ENCODE measurements at places on chromosomes 3 and 15.

DNA sequence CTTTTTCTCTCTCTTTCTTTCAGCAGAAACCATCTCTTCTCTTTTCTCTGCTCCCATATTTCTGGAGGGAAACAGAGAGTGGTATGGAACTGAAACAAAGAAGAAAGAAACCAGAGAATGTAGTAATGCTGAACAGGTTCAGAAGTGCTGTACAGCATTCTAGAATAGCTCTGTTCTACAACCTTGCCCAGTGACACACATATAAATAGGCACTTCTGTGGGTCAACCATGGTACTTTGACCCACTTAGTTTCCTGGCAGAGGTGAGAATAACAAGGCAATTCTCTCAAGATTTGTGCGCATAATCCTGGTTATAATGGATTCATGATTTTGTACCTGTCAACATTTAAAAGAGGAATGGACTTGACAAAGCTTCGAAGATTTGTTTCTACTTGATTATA is 12.3 kb downstream of the CFAP91 start:
- no peak for DNase-seq

DNA sequence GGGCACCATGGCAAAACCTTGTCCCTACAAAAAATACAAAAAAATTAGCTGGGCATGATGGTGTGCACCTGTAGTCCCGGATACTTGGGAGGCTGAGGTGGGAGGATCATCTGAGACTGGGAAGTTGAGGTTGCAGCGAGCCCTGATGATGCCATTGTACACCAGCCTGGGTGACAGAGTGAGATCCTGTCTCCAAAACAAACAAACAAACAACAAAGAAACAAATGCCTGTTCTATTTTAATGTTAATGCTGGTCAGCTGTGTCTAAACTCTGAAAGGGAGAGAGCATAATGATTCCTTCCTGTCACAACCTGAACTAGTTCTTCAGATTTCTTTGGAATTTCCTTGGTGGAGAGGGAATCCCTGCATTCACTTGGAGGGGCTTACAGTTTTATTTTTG is 413.0 kb upstream of the TBL1XR1 start:
- DNase-seq: no peak

DNA sequence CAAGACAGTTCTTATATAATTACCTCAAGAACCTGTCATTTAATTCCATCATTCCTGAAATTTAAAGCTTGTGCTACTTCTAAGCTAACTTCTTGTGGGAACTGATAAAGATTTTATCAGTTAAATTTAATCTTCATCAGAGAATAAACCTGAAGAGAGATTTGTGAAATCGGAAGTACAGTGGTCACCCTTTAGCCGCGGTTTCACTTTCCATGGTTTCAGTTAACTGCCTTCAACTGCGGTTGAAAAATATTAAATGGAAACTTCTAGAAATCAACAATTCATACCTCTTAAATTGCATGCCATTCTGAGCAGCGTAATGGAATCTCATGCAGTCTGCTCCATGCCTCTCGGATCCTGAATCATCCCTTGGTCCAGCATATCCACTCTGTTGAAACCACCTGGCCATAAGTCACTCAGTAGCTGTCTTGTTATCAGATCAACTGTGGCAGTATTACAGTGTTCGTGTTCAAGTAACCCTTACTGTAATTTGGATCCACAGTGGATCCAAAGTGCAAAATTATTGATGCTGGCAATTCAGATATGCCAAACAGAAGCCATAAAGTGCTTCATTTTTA is 626.1 kb downstream of the CADM2 start:
- no peak for DNase-seq

DNA sequence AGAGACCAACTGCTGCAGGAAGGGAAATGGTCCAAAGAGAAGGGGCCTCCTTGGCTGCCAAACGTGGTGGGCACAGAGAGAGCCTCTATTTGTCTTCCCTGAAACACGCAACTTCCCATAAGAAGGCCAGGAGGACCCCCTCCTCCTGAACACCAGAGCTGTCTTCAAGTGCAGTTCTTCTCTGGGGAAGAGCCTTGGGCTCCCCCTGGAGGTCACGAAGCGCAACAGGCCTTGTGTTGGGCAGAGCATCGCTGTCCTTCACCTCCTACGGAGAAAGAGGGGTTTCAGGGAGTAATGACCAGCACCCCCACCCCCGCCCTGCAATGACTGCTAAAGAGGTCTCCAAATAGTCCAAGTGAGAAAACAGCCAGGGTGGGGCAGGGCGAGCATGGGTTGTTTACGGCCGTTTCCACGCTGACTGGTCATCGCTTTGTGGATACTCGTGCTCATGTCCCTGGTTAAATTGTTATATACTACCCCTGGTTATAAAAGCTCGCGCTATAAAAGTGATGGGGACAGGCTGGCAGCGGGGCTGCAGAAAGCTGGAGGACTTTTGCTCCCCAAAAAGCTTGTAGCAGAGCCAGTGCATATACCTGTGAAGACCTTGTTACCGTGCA is 397.5 kb upstream of the ATP10A start:
- no peak for DNase-seq

- no peak for DNase-seq
Measured at GRCh38 chr3:18946524-18946923, 201.8 kb upstream of the KCNH8 start.

GRCh38 chr3:39808467-39809180 is 785 bp upstream of the MYRIP start:
- DNase-seq: no peak

GRCh38 chr3:84175449-84175848 is 783.3 kb upstream of the CADM2 start:
- no peak for DNase-seq

GRCh38 chr3:44114142-44114541 is 127.5 kb upstream of the TOPAZ1 start:
- no peak for DNase-seq

DNA sequence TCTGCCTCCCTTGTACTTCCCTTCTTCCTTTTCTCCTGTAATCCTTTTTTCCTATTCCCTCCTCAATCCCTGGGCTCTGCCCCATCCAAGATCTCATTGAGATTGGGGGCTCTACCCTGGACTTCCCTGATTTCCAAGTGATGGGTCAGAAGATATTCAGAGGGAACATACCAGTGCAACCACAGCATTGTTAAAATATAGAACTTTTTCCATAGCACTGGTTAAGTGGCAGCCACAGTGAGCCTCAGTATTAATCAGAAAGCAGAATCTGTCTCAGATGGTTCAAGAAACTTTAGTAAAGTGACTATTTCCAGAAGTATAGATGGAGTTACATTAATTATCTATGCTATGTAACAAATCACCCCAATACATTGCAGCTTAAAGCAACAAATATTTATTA is 18.7 kb upstream of the SCN10A start:
- DNase-seq: no peak

DNA sequence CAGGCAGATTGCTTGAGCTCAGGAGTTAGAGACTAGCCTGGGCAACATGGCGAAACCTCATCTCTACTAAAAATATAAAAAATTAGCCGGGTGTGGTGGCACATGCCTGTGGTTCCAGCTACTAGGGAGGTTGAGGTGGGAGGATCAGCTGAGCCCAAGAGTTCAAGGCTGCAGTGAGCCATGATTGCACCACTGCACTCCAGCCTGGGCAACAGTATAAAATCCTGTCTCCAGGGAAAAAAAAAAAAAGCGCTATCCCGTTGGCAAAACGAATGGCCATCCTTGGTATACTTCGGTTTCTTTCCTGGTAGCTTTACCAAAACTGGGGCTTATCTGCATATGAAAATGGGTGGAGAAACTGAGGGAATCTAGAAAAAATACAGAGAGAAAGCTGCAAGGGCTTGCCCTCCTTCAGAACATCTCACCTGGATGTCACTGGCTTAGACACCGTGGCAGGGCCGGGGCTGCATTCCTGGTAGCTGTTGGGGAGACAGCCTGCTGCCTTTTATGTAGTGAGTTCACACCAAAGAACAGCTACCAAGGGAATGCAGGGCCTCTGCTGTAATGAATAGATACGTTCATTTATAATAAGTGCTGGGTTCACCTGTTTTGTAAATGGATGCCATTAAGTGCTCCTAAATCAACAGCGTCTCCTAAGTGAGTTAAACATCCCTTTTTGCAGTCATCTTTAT is 96.0 kb downstream of the IQSEC1 start:
- no peak for DNase-seq

- no peak for DNase-seq
Measured at GRCh38 chr3:124904835-124905492, 17.8 kb upstream of the ITGB5 start.

GRCh38 chr15:85872125-85872524 is 77.4 kb upstream of the KLHL25 start:
- DNase-seq: no peak

GRCh38 chr3:182258538-182259177 is 534.6 kb upstream of the ATP11B start:
- no peak for DNase-seq

- no peak for DNase-seq
Measured at GRCh38 chr15:71106802-71107500, 8.3 kb upstream of the THSD4 start.

- no peak for DNase-seq
Measured at GRCh38 chr3:182045736-182046135, 334.0 kb downstream of the SOX2 start.

- no peak for DNase-seq
Measured at GRCh38 chr3:74623261-74623836, 8.9 kb upstream of the CNTN3 start.

DNA sequence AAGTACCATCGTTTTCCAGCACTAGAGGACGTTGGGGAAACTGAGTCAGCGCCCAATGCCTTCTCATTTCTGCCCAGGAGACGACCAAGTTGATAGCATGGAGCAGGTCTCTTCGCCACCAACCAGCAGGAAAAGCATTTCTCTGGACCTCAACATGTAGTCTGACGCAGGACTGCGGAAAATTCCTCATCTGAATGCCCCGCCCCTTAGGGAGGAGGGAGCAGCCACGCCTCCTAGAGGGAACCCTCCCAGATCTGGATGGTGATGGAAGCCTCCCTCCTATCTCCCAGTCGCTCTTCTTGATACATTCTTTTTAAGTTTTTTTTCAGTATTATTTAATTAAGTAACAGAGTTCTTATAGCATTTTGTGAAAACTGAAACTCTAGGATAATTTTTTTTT is 17.4 kb upstream of the MINDY4B start:
- DNase-seq: no peak

DNA sequence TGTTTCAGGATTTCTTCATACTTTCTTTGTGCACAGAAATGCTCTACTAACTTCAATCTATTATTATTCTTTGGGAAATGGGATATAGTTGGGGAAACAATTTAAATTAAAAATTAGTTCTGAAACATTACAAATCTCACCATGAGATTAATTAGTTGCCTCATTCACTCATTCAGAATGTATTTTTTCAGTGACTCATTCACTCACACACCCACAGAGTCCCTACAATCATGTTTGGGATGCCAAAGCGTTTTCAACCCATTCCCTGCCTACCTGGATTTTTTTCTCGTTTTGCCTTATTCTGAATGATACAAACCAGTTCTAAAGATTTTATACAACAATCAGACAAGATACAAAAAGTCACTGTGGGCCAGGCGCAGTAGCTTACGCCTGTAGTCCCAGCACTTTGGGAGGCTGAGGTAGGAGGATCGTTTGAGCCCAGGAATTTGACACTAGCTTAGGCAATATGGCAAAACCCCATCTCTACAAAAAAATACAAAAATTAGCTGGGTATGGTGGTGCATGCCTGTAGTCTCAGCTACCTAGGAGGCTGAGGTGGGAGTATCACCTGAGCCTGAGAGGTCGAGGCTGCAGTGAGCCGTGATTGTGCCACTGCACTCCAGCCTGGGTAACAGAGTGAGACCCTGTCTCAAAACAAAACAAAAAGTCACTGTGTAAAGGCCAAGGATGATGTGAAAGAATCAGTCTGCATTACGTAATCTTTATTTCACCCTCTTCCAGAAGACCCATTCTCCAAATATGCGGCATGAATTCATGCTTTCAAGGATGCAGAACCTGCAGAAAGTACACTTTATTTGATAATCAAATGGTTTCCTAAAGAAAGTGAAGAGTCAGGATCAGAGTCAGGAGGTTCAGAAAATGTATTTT is 34.8 kb upstream of the ARHGEF3 start:
- DNase-seq: no peak

DNA sequence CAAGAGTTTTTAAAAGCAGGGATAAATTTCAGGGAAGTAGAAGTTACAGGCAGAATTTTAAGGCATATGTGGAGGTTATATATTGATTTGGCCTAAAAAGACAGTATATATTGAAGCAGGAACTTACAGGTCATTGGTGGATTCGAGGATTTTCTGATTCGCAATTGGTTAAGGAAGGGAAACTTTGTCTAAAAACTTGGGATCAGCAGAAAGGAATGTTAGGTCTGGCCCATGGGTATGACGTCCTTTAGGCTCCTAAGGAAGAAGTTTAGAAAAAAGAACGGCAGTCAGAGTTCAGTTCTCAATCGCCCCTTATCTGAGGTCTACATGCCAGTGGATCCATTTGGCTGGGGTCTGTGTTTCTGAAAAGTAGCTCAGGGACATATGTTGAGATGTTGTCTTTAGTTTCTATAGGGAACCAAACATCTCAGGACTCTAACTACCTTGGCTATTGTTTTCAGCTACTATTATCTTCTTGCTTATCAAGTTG is 33.2 kb upstream of the ACP3 start:
- no peak for DNase-seq

GRCh38 chr3:37673401-37673800 is 188.3 kb upstream of the CTDSPL start:
- DNase-seq: no peak

DNA sequence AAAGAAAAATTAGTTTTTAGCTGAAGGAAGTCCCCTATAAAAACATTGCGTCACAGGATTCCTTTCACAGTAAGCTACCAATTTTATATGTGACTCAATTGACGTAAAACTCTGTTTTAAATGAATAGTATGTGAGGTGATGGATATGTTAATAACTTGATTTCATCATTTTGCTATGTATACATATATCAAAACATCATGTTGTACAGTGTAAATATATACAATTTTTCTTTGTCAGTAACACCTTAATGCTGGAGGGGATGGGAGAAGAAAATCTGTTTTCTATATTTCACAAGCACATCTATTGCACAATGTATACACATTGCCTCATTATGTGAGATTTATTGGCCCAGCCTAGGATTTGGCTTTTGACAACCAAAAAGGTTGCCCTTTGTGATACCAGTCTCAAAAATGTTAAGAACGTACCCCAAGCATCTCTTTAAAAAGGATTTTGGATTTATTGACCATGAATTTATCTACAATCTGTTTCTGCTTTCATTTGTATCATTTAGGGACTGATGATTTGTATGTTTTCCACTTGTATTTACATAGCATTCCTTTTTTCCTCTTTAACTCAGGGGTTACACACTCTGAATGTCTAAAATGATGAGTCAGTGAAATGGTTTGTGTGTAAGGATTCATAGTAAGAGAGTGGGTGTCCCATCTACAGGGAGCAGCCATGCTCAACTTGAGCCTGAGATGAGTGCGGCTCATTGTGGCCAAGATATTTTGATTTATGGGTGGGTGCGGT is 62.6 kb downstream of the CRTC3 start:
- no peak for DNase-seq

- no peak for DNase-seq
Measured at GRCh38 chr3:36893137-36893557, 51.7 kb downstream of the TRANK1 start.

Measured in stimulated activated CD8-positive, alpha-beta memory T cell treated with anti-CD3 and anti-CD28 coated beads, Interleukin-4, amount 100 ng/mL, for 4 hours (primary cell).